ENCODE measurements at places on chromosomes 11 and 22.

- no peak for DNase-seq
These were observed 1.5 kb downstream of the DBX1 start for GRCh38 chr11:20158597-20159257.

DNA sequence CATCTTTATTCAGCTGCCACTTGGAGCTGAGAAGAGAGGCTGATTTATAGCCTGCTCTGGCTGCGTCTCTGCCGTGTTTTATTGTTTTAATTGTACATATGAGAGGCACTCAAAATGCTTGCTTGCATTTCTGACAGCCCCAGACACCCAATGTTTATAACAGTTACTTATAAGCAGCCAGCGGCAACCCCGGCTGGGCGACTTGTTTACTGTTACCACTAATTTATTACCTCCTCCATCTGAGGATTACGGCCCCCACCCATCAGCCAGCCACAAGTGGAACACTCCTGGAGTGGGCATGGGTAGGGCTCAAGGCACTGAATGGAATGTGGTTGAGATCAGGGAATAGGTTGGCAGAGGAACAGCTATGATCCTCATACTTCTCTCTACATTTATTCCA lies 61.2 kb downstream of the CLPB start:
- no peak for DNase-seq

DNA sequence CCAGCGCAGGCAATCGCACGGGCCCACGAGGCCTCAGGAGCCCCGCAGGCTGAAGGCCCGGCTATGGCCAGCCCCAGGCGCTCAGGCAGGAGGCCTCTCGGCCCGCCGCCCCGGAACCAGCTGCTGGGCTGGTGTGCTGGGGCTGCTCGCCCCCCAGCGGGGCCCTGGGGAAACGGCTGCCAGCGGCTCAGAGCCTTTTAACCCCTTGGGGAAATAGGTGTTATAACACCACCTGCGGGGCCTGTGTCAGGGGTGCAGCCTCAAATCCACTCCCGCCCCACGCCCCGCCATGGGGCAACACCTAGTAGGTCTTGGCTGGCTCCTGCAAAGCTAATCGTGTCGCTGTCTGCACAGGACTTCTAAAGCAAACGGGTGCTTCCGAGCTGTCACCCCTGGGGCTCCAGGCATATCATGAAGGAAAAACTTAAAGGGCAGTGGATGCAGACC lies 237.4 kb downstream of the TTC28 start:
- DNase-seq = peak; percentile 49

DNA sequence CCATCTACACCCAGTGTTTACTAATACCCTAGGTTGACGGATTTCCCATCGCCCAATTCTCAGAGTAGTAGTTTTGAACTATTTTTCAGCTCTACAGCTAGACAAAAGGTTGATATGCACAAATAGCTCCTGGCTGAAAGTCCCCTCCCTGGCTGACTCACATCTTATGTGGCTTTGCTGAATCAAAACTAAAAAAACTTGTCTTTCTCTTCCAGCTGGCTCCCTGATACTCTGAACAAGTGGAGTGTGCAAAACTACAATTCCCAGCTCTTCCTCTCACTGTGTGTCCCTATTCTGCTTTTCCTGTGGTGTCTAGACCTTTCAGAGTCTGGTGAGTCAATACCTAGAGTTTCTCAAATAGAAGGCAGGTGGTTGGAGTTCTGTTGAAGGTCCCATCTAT lies 12.7 kb upstream of the LARGE1 start:
- DNase-seq = no peak

- DNase-seq = peak; percentile 61
These were observed 90.3 kb upstream of the PITPNB start for GRCh38 chr22:28009272-28009827.

- no peak for DNase-seq
These were observed 194.2 kb upstream of the PLET1 start for GRCh38 chr11:112454841-112455240.

GRCh38 chr22:43004362-43005035 lies 10.4 kb downstream of the PACSIN2 start:
- DNase-seq = no peak

DNA sequence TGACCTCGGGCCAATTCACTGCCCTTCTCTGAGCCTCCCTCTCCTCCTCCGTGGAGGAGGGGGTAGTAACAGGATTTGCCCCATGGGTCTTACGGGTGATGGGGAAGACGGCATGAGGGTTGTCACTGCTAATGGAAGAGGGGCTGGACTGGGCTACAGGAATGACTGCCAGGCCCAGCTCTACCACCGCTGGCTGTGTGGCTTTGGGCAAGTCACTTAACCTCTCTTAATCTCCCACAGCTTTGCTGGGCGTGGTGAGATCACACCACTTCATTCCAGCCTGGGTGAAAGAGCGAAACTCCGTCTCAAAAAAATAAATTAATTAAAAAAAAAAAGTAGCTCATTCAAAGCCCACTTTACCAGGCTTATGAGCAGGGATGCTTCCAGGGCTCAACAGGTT lies 2.8 kb downstream of the SYT12 start:
- DNase-seq = no peak

GRCh38 chr11:11370255-11370961 lies 17.4 kb upstream of the CSNK2A3 start:
- no peak for DNase-seq

DNA sequence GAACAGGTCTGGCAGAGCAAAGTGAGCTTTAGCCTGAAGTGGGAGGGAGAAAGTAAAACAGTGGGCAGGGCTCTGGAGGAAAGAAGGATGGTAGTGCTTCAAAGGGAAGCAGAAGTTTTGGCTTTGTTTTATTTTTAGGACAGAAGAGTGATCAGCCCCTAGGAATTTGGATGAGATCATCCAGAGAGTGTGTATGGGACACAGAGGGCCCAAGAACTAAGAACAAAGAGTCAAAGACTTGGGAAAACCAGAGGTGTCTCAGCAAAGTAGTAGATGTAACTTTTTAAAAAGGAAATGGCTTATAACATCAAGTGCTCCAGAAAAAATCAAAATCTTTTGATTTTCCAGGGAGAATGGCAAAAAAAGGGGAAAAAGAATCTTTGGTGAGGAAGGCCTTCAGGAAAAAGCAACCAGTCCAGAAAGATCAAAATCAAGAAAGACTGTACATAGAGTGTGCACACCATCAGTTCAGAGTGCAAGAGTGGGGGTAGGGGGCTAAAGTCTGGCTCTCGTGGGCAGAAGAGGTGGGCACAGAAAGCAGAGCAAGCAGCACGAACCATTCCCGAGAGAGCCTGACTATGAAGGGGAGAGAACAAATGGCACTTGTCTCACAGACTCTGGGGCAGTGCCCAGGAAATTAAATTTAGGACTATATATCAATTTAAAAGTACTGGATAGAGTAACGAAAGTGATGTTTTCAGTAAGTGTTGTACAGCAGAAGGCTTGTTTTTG lies 30.0 kb downstream of the MAPK1 start:
- DNase-seq = no peak

DNA sequence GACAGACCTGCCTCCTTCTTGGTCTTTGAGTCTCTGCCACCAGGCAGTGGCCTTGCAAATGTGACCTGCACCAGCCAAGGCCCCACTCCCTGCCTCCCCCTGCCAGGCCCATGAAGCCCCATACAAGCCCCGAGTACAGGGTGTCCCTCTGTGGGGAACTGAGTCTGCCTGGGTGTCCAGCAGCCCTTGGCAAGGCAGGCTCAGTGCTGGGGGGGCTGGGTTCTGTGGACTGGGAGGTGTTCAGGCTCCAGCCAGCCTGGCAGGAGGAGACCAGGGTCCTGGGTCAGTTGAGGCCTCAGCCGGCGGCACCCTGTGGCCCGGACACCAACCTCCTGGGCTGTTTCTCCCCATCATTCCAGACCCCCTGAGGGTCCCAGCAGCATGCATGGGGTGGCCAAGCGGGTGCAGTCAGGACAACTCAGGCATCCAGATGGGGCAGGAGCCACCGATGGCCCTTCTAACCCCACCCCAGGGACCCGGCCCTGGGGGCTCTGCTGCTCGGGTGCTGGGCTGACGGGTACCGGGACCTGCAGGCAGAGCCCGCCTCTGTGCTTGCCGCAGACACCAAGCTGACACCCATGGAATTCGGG lies 5.7 kb downstream of the MUC5AC start:
- no peak for DNase-seq

- DNase-seq = no peak
These were observed 19.1 kb upstream of the KCNJ11 start for GRCh38 chr11:17407575-17407974.

DNA sequence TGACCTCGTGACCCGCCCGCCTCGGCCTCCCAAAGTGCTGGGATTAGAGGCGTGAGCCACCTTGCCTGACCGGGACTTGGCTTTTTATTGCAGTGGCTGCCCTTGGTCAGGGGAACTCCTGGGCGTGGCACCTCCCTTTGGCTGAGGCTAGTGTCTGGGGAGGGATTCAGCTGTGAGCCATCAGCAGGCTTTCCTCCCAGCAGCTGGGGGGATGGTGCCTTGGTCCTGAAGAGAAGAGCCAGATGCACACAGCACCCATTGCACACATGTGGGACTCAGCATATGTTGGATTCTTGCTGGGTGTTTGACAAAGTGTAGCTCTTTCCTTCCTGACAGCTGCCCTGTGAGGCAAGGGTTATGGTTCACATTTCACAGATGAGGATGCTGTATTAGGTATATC lies 8.4 kb downstream of the CYTH4 start:
- DNase-seq = no peak

GRCh38 chr11:43567396-43567975 lies 113.1 kb upstream of the HSD17B12 start:
- no peak for DNase-seq

GRCh38 chr11:126945319-126945718 lies 55.3 kb downstream of the KIRREL3 start:
- DNase-seq = no peak

- no peak for DNase-seq
These were observed 3.0 kb downstream of the C11orf68 start for GRCh38 chr11:65915821-65916251.

DNA sequence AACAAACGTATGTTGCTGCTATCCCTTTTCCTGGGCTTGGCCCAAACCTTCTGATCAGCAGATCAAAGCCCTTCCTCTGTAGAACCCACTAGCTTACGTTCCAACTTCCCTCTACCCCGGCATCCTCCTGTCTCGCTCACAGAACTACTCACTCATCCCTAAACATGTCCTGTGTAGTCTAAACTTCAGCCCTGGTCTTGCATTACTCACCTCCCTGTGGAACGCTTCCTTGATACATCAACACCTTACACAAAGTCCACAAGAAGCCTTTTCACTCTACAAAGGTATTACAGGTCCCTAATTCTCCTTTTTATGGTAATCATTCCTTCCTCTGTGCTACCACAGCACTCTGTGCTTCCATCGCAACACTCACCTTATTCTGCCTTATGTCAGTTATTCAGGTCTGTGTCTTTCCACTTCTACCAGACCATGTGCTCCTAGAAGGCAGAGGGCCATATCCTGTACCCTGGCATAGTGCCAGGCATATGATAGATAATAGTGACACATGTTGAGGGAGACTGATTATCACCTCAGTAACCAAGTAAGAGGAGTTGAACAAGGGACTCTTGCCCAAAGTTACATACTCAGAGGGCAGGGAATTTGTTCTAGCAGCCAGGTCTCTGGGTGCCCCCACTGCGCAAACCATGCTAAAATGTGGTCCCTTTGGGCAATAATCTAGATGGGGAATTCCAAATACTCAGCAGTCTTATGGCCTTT lies 41.6 kb downstream of the USP35 start:
- DNase-seq = no peak

All from activated T-cell treated with anti-CD3 and anti-CD28 coated beads for 1 hour (primary cell).